ENCODE measurements at places on chromosomes 4 and X.

- no peak for DNase-seq
Observed at GRCh38 chrX:129123795-129124194, 399.5 kb downstream of the SMARCA1 start.

DNA sequence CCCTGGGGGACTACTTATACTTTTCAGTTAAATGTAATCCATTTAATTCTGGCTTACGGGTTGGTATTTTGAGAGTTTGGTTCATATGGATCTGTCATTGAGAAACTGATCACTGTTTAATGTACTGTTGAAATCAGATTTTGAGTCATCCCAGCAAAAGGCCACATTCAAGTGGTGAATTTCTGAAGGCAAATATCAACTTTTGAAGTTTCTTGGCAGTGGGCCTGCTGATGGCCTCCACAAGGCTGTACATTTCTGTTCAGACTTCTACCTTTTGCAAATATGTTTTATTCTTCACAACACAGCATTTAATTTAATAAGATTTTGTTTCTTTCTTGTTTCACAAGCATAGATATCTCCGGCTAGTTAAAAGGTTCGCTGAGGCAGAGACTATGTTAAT is 138.7 kb downstream of the PDGFC start:
- no peak for DNase-seq

DNA sequence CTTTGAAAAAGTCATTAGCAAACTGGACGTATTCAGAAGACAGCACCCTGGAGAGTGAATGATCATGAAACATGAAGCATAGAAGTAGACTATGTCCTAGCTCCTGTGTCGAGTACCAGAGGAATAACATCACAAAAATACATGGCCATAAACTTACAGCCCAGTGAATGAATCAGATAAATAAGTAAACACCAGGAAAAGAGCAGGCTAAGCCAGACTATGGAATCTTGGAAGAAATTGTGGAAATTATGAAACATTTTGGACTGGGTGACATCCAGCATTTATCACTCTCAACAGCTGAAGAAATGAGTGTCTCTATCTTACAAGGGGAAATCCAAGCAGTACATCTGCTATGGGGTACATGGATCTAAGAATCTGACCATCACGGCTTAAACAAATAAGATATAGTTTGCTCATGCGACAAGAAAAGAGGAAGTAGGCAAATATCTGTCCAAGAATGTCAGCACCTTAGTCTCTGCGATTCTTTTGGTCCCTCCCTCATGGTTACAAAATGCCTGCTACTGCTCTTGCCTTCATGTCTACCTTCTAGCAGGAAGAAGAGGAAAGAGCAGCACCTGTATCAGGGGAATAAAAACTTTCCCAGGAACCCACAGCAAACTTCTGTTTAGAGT is 481.5 kb downstream of the BCOR start:
- DNase-seq: no peak

- DNase-seq: no peak
Observed at GRCh38 chr4:137693641-137694040, 161.3 kb upstream of the PCDH18 start.

- DNase-seq: no peak
Observed at GRCh38 chr4:166274136-166274761, 401.2 kb downstream of the TLL1 start.

DNA sequence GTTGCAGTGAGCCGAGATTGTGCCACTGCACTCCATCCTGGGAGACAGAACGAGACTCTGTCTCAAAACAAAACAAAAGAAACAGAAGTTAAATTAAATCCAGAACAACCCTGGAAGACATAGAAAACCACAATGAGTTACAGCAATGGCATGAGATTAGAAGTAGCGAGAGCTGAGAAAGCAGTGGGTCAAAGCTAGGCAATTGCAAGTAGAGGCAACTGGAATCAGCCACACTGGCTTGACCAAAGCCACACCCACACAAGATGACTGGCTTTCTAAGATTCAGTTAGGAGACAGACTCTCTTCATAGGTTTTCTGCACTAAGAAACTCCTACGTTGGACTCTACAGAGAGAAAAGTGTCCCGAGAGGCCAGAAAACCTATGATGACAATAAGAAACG is 443.0 kb downstream of the GPM6A start:
- no peak for DNase-seq

DNA sequence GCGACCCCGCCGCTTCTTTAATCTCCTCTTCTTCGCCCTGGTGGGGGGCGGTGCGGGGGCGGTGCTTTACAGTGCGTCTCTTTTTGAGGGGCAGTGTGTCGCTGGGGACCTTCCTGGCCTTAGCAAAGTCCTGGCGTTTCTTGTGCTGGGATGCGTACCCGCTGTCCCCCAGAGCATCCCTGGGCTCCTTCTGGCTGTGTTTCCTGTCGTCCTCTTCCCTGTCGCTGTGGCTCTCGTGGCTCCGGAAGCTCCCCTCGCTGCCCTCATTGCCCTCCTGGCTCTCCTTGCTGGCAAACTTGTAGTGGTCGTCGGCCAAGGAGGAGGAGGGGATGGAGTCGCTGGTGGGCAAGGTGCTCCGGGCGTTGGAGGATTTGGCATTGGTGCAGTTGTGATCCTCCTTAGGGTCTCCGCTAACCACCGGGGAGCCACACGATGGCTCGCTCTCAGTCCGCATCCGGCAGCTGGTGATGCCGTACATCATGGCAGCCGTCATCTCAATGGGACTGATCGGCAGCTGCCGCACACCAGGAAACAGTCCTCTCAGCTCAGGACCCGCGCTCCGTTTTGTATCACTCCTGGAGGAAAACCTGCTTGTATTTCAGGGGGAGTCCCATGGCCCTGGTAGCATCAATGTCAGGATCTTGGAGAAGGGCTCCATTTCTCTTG is 30.4 kb upstream of the TMSB15A start:
- no peak for DNase-seq

- no peak for DNase-seq
Observed at GRCh38 chr4:109764376-109764775, 34.5 kb upstream of the PLA2G12A start.

GRCh38 chr4:173943547-173943946 is 339.9 kb downstream of the FBXO8 start:
- DNase-seq: no peak

GRCh38 chr4:16715482-16715881 is 183.0 kb downstream of the LDB2 start:
- DNase-seq: no peak

DNA sequence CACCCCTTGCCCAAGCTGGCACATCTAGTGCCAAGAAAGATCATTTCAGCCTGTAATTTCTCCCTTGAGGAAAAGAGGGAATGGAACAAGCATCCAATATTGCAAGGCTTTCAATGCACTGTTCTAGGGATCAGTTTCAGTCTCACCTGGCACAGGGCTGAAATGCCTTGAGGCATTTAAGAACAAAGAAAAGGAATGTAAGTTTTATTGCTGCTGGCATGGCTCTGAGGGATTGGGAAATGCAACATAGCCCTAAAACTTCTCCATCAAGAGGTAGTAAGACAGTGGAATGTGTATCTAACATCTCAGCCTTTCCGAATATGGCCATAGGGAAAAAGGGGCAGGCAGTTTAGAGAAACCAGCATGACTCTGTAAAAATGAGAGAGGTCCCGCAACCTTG is 732.6 kb upstream of the LCORL start:
- no peak for DNase-seq

GRCh38 chr4:37956941-37957340 is 3.3 kb upstream of the PTTG2 start:
- DNase-seq: no peak

DNA sequence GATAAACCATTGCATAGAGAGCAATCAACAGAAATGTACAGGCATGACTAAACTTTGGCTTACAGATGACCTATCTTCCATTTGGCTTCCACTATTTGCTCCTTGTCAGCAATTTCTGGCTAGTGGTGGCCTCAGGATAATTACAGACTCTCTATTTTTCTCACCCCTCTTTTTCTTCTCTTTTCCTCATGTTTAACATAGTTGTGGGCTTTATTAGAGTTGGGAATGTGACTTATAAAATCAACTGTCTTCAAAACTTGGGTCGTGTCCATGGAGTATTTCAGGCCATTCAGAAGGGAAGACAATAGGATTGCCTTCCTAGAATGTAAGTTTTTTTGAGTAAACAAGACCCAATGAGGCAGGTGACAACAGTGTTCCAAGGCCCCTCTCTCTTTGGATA is 236.2 kb downstream of the FRAS1 start:
- DNase-seq: no peak

DNA sequence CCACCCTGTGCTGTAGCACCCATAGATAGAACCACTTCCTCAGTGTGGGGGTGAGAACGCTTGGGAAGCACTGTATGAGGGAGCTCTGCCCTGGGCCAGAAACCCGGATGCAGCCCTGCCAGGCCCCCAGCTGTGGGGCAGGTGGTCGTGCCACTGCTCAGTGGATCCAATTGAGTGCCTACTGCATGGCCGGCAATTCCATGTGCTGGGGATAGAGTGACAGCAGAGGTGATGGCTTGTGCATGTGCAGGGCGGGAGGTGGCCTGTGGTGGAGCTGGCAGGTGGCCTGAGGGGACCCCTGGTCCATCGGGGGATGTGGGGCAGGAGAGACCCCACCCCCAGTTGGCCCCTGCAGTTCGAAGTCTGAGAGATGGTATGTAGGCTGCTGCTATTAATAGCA is 60.4 kb downstream of the TRMT44 start:
- no peak for DNase-seq

DNA sequence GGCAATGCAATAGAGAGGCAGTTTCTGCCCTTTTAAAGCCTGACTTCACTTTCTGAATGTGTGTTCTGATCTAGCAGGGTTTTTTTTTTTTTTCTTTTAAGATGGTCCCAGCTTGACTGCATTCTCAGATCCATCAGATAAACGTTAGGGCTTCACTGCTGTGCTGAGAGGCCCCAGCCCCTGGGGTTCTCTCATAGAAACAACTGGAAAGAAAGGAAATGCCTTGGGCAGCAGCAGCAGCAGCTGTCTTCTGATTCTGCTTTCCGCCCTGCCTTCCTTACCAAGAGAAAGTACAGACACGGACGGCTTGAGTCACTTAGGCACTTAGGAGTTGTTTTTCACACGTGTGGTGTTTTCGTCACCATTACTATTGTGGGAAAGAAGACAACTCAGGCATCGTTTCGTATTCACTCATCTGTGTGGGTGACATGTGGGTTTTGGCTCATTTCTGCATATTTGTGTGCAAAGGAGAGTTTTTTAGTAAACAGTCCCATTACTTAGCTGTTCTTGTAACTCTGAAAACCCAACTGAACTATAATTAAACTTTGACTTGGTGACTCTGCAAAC is 172.0 kb downstream of the PTTG2 start:
- no peak for DNase-seq

DNA sequence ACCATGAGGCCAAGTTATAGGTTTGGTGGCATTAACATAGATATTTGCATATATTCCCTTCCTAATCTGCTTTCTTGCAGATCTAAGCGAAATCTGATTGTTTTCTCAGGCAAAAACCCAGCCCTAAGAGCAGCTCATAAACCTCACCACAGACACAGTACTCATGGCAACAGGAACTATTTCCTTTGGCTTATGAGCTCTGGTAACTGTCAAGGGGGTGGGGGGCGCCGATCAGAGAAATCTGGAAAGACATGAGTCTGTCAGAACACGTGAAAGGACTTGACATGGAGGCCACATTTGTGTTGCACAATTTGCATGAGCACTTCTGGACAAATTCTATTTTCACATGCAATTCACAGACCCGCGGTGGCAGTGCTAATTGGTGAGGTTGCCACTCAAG is 83.7 kb downstream of the MGST2 start:
- DNase-seq: no peak

DNA sequence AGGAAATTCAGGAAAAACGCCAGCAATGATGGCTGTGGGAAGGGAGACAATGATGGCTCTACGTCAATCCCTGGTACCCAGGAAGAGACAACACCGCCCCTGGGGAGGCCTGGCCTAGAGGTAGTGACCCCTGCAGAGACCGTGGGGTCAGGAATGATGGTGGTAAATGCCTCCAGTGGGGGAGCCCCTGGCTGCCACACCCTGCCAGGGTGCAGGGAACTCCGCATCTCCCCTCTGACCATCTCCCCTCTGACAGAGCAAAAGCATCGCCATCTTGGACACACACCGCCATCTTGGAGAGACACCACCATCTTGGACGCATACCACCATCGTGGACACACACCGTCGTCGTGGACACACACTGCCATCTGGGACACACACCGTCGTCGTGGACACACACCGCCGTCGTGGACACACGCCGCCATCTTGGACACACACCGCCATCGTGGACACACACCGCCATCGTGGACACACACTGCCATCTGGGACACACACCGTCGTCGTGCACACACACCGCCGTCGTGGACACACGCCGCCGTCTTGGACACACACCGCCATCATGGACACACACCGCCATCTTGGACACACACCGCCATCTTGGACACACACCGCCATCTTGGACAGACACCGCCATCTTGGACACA is 9.9 kb downstream of the ASMTL start:
- DNase-seq: no peak

- DNase-seq: no peak
Observed at GRCh38 chr4:102819588-102820365, 7.6 kb downstream of the UBE2D3 start.

GRCh38 chr4:183153190-183153916 is 54.3 kb downstream of the WWC2 start:
- DNase-seq: no peak

GRCh38 chrX:15465347-15465746 is 27.8 kb downstream of the PIR start:
- no peak for DNase-seq

DNA sequence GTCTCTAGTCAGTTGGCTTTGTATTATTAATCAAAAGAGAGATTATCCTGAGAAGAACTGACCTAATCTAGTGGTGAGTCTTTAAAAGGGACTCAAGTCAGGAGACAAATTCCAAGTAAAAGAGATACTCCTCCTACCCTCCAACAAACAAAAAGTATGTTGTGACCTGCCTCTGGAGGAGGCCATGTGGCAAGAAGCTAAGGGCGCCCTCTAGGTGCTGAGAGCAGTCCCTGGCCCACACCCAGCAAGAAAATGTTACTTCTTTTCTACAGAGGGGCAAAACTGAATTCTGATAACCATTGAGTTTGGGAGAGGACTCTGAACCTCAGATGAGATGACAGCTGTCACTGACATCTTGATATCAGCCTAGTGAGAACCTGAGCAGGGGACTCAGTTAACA is 953.6 kb upstream of the AGA start:
- DNase-seq: no peak

GRCh38 chr4:37737466-37737865 is 51.3 kb upstream of the RELL1 start:
- DNase-seq: no peak

DNA sequence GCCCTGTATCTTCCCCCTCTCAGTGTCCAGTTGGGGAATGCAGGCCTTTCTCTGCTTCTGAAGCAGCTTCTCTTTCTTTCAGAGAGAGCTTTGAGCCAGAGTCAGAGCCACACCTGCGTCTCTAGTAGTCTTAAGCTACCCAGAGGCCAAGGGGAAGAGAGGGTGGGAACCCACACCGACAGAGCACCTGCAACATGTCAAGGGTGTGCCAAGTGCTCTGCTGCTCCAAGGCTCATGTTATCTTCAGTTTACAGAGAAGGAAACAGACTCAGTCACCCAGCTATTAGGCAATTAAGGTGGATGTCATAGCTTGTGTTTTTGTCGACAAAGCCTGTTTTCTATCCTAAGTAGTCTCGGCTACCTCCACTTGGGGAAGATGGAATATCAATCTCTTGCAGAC is 22.7 kb upstream of the RNF212 start:
- DNase-seq: no peak

GRCh38 chrX:109619771-109620170 is 5.2 kb downstream of the KCNE5 start:
- no peak for DNase-seq

- DNase-seq: no peak
Observed at GRCh38 chr4:34196375-34196774, 2047.9 kb downstream of the ARAP2 start.

- no peak for DNase-seq
Observed at GRCh38 chrX:78237127-78237526, 90.3 kb downstream of the CYSLTR1 start.

- DNase-seq: no peak
Observed at GRCh38 chrX:153582896-153583295, 16.0 kb downstream of the CCNQ start.

All from HEK293T (cell line).